ENCODE measurements at places on chromosomes 13 and 19. TPM values are rescaled to one million over a fixed set of nuclear protein-coding genes. Genes with fewer than 3 reads are reported as not detected.

The RNF113B gene
- total RNA-seq = not detected

The DAND5 gene
- 0.21 TPM for total RNA-seq

The CAPN12 gene
- 8.4 TPM for total RNA-seq

The HIF3A gene
- total RNA-seq = not detected

The SLC6A16 gene
- 2.7 TPM for total RNA-seq

The FGF21 gene
- total RNA-seq = not detected

The NCLN gene
- 71.6 TPM for total RNA-seq

DNA sequence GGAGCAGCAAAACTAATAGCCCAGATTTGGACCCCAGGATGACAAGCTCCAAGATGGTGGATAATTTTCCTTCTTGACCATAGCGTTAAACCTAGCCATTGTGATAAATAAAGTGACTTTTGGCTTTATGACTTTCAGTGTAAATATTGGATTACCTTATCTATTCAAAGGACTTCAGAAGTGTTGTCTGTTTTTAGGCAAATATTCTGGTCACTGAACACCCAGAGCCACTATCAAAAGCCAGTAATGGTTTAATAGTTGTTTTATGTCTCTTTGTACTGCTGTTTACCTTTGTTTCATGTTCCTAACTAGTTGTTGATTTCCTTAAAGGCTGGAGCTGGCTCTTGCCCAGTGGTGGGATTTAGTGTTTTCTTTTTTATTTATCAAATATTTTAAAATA lies 81.6 kb downstream of the FGF9 start:
- H3K36me3 ChIP-seq = no peaks in the 10 kb centered on the region
- no peak for DNase-seq
- no peak overlapping the region for H3K4me3 ChIP-seq
- H3K4me1 ChIP-seq = no peaks in the 10 kb centered on the region

- H3K36me3 ChIP-seq = peaks cover 59% of the 10 kb centered on the region
- peaks cover 17% of the 10 kb centered on the region for H3K4me1 ChIP-seq
- no peaks in the 10 kb centered on the region for H3K27me3 ChIP-seq
- peak within 1 kb of the TSS; percentile 99 for H3K4me3 ChIP-seq
- H3K27ac ChIP-seq = peak within 1 kb of the TSS; percentile 97
- DNase-seq = peak; percentile 96
Observed at GRCh38 chr19:52637718-52638585, at the start of gene ZNF83. TSS of gene ZNF83 (minus strand) at chr19:52638355.

DNA sequence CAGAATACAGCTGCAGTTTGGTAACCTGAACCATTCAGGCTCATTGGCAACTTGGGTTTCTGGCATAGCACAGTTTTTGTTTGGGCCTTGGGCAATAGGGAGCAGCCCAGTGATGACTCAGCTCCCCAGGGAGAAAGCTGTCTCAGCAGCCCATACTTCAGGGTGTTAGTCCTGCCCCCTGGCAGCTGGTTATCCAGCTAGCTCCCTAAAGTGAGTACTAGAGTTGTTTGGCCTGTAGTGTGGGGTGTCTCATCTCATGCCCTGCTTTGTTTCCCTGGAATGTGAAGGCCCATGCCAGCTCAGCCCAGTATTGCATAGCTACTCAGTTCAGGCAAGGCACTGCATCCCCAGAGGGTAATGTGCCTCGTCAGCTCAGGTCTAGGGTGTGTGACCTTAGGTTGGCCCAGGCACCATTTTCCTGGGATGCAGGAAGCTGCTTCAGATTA lies 18.2 kb upstream of the ZNF543 start:
- H3K27ac ChIP-seq = no peak overlapping the region
- H3K4me3 ChIP-seq = no peak overlapping the region
- no peak for DNase-seq
- H3K4me1 ChIP-seq = peaks cover 2% of the 10 kb centered on the region
- peaks cover 82% of the 10 kb centered on the region for H3K36me3 ChIP-seq
- no peaks in the 10 kb centered on the region for H3K27me3 ChIP-seq

- H3K4me1 ChIP-seq = peaks cover 19% of the 10 kb centered on the region
- H3K27me3 ChIP-seq = peaks cover 74% of the 10 kb centered on the region
- no peak for DNase-seq
- H3K4me3 ChIP-seq = peak overlapping the region; percentile 21
Observed at GRCh38 chr19:31340042-31341025, 8.9 kb downstream of the TSHZ3 start.

DNA sequence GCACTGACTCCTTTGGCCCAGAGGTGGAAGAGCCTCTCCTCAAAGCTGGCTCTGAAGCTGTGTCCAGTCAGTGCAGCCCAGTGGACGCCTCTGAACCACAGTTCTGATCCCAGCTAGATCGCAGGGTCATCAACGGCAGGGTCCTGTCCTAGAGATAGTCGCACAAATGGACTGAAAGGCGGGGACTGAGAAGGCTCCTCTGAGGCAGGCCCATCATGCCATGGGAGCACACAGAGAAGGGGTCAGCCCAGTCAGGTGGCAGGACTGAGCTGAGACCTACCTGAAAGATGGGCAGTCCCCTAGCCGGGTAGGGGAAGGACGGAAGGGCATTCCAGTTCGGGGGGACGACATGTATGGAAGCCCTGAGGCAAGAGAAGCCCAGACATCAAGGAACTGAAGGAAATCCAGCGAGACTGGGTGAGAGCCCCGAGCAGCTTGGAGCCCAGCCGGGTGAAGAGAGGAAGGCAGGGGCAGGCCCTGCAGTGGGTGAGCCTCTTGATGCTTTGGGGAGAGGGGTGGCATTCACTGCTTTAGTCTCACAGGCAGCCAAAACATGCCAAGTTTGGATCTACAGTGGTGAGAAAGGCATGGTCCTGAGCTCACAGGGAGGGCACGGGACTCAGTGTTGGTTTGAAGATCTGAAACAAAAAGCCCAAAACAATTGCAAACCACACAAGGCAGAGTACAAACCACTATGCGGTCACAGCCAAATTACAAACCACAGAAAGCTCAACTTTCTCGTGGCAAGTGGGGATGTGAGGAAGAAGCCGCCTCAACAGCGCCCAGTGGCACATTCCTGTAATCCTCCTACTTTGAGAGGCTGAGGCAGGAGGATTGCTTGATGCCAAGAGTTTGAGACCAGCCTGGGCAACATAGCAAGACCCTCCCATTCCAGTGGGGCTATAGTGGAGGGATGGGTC lies 10.0 kb downstream of the CALM3 start:
- no peaks in the 10 kb centered on the region for H3K27me3 ChIP-seq
- peaks cover 47% of the 10 kb centered on the region for H3K4me1 ChIP-seq
- DNase-seq = peak; percentile 65
- H3K27ac ChIP-seq = peak overlapping the region; percentile 83
- no peak overlapping the region for H3K4me3 ChIP-seq

DNA sequence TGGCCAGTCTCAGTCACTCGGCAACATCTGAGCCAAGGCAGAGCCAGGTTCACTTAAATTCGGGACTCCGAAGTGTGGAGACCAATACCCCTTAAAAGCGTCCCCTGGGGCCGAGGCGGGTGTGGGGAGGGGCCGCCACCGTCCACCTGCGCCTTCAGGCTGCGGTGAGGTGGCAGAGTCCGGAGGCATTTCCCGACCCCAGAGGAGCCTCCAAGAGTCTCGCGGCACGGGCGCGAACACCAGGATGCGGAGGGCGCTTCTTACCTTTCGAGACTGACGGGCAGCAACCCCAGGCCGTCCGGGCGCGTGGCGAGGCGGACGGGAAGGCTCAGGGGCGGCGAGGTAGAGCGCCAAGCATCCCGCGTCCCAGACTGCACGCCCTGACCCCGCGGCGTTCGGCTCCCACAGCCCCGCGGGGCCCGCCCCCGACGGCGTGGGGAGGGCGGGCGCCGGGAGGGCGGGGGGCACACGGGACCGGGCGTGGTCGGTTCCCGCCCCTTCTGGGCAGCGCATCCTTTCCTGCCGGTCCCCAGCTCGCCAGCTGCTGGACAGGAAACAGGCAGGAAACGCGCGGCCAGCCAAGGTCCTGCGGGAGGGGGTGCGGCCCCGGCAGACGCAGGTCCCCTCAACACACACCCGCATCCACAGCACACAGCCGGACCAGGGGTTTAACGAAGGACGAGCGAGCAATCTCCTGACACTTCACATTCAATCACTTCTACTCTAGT lies at the start of gene THSD1:
TSS of gene THSD1 (minus strand) at position 406 of the 728 bp plus-strand sequence. CDS start 3,572 bp downstream, outside the sequence.
- peaks cover 5% of the 10 kb centered on the region for H3K36me3 ChIP-seq
- H3K4me3 ChIP-seq = peak within 1 kb of the TSS; percentile 58
- H3K27ac ChIP-seq = no peak within 1 kb of the TSS
- peaks cover 19% of the 10 kb centered on the region for H3K4me1 ChIP-seq
- H3K27me3 ChIP-seq = peaks cover 36% of the 10 kb centered on the region

- H3K4me3 ChIP-seq = no peak overlapping the region
- H3K27me3 ChIP-seq = no peaks in the 10 kb centered on the region
- H3K27ac ChIP-seq = no peak overlapping the region
- peaks cover 22% of the 10 kb centered on the region for H3K36me3 ChIP-seq
- no peak for DNase-seq
Observed at GRCh38 chr19:2275588-2276428, 6.2 kb downstream of the PEAK3 start.

DNA sequence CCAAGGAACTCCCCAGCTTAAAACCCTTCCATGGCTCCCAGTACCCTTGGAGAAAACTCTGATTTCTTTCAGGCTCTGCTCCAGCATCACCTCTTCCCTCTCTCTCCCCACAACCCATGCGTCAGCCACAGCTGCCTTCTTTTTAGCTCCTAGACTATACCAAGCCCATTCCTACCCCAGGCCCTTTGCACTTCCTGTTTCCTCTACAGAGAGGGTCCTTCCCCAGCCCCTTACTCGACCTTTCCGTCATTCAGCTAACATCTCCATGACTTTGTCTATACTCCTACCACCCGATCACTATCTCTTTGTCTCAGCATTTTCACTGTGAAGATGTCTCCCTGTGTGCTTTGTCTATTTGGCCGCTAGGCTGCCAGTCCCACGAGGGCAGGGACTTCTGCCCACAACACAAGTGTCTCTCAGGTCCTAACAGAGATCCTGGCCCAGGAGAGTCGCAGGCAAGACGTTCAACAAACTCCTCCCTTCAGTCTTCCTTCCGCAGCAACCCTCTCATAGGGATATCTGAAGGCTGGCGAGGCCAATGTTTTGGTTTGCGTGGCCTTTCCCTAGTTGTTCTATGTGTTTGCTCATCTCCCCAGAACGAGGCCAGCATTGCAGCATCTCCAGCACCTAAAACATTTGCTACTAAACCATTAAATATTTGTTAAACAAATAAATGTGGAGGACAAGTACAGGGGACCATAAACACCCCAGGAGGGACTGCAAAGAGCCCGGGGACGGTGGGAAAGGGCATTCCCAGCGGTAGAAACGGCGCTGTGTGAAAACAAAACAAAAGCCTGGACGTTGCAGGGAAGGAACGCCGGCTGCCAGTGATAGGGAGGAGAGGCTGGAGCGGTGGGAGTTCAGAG lies 816 bp downstream of the CCNP start:
- H3K27ac ChIP-seq = no peak overlapping the region
- peaks cover 21% of the 10 kb centered on the region for H3K4me1 ChIP-seq
- H3K36me3 ChIP-seq = peaks cover 4% of the 10 kb centered on the region
- peaks cover 50% of the 10 kb centered on the region for H3K27me3 ChIP-seq
- DNase-seq = no peak
- H3K4me3 ChIP-seq = no peak overlapping the region

- H3K36me3 ChIP-seq = peaks cover 1% of the 10 kb centered on the region
- no peaks in the 10 kb centered on the region for H3K27me3 ChIP-seq
- no peak overlapping the region for H3K27ac ChIP-seq
- peak overlapping the region; percentile 80 for H3K4me3 ChIP-seq
- H3K4me1 ChIP-seq = peaks cover 18% of the 10 kb centered on the region
- DNase-seq = no peak
Observed at GRCh38 chr19:16497042-16497441, 848 bp downstream of the C19orf44 start.

GRCh38 chr19:40724855-40725254 lies 7.9 kb downstream of the ITPKC start:
- no peak for DNase-seq
- H3K4me1 ChIP-seq = peaks cover 28% of the 10 kb centered on the region
- no peak overlapping the region for H3K27ac ChIP-seq
- H3K36me3 ChIP-seq = peaks cover 18% of the 10 kb centered on the region
- H3K4me3 ChIP-seq = no peak overlapping the region

DNA sequence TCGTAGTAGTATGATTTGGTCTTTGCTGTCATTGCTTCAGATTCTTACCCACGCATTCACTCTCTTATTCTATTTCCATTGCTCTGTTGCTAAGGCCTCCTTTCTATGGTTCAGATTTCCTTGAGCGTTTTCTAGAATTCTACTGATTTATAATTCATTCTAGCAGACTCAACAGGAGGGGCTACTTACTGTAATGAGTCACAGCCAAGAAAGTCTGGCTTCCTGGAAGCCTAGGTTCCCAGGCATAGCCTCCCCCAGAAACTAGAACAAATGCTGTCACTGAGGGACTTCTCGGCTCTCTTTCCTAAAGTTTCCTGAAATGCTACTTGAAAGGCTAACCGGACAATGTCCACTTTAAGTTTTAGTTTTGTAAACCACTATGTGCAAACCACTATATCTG lies 47.7 kb upstream of the SPATA13 start:
- DNase-seq = no peak
- H3K4me1 ChIP-seq = peaks cover 10% of the 10 kb centered on the region
- no peak overlapping the region for H3K27ac ChIP-seq
- peaks cover 25% of the 10 kb centered on the region for H3K27me3 ChIP-seq

DNA sequence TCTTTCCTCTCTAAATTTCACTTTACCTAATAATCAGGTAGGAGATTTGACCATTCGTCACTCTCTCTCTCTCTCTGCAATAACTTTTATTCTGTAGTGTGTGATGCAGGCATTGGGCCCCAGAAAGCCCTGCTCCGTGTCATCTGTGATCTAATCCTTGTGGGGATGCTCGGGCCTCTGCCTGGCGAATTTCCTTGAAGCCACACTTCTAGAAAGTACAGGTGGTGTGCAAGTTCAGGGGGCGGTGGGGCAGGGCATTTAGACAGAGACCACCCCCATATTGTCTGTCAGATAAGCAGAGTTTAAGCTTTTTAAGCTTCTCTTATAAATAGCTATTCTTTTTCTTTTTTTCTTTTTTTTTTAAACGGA lies 53.4 kb upstream of the GPR12 start:
- no peak overlapping the region for H3K27ac ChIP-seq
- peaks cover 22% of the 10 kb centered on the region for H3K27me3 ChIP-seq
- no peaks in the 10 kb centered on the region for H3K36me3 ChIP-seq
- no peak for DNase-seq

DNA sequence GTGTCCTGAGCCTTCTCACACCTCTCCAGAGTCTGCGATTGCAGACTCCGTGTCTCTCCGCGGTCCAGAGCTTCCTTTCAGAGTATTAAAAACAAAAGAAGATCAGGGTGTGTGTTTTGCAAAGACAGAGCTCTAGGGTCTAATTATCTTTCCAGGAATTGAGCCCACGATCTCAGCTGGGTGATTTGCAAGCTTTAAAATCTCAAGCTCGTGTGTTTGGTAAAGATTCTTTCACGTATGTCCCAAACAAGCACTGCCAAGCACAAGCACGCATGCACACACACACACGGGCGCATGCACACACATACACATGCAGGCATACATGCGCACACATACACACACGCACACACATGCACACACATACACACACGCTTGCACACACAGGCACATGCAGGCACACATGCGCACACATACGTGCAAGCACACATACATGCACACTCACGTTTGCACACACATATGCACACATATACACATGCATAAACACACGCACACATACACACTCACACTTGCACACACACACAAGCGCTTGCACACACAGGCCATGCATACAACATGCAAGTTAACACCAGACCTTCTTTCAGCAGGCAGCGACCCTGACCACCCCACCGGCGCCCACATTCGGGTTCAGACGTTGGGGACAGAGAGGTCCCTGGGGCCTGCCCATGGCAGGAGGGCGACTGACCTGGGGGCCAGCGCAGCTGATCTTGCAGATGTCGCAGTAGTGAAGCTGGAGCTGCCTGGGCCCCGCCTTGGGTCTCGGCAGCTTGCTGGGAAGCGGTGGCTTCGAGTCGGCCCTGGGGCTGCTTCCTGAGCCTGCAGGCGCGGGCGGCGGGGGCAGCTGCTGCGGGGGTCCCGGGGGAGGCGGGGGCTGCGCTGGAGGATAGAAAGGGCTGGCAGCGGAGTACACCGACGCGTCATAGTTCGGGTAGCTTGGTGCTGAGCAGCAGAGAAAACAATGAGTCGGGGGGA lies 37.9 kb downstream of the ZFR2 start:
- no peak overlapping the region for H3K4me3 ChIP-seq
- H3K4me1 ChIP-seq = peaks cover 13% of the 10 kb centered on the region
- DNase-seq = no peak
- no peaks in the 10 kb centered on the region for H3K27me3 ChIP-seq
